Glutamatergic neuron (in vitro differentiated cells): ENCODE measurements at places on chromosomes 5 and 9.

DNA sequence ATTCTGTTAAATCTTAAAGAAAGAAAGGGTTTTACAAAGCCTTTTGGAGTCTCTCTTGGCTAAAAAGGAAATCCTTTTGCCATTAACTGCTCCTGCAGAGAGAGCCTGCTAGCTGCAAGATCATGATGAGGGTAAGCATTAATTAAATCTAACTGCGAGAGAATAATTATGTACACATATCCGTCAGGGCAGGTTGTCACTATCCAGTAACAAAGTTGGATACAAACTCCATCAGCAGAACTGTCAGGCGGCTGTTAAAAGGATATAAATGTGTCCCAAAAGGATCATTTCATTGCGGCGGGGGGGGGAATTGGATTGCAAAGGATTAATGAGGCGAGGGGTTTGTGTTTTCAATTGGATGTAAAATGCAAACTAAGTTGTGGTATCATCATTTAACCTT is 289.3 kb downstream of the ASTN2 start:
- DNase-seq = no peak

DNA sequence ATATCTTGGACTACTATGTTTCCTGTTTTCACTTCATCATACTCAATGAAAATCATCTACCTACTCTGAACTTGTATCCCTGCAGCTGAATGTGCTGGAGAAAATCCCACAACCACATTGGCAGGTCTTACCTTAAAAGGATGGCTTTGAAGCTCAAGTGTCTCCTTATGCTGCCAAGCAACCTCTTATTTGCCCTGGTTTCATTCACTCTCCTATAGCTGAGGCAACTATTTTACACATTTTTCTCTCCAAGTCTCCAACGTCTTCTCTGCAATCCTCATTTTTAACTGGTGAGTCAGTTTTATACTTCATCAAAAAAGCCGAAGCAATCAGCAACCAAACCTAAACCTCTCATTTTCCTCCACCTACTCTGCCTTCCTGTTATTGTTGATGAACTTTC is 49.7 kb downstream of the POU4F3 start:
- no peak for DNase-seq

DNA sequence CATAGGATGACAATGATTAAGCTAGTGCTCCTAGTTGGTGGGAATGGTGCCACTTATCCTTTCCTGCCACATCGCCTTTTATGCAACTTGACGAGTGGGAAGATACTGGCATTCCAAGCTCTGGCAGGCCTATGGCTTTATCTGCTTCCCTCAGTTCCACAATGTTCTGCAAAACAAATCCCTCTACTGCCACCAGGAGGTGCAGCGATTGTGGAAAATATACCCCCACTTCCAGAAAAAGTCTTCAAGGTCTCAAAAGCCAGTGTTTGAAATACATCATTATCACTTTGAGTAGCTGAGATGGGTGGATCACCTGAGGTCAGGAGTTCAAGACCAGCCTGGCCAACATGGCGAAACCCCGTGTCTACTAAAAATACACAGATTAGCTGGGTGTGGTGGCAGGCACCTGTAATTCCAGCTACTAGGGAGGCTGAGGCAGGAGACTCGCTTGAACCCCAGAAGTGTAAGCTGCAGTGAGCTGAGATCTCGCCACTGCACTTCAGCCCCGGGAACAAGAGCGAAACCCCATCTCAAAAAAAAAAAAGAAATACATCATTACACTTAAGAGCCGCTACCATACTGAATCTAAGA is 3.4 kb downstream of the CLINT1 start:
- peak; percentile 48 for DNase-seq

DNA sequence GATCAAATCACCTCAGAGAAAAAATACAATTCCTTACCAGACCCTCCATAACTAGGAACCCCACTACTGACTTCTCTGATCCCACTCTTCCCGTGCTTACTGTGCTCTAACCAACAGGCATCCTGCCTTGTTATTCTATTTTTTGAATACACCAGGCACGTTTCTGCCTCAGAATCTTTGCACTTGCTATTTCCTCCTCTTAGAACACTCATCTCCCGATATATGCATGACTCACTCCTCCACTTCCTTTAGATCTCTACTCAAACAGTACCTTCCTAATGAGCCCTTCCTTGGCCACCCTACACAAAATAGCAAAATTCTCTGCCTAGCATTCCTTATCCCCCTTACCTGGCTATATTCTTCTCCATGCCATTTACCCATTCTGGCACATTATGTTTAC is 43.9 kb downstream of the MAPKAP1 start:
- no peak for DNase-seq

DNA sequence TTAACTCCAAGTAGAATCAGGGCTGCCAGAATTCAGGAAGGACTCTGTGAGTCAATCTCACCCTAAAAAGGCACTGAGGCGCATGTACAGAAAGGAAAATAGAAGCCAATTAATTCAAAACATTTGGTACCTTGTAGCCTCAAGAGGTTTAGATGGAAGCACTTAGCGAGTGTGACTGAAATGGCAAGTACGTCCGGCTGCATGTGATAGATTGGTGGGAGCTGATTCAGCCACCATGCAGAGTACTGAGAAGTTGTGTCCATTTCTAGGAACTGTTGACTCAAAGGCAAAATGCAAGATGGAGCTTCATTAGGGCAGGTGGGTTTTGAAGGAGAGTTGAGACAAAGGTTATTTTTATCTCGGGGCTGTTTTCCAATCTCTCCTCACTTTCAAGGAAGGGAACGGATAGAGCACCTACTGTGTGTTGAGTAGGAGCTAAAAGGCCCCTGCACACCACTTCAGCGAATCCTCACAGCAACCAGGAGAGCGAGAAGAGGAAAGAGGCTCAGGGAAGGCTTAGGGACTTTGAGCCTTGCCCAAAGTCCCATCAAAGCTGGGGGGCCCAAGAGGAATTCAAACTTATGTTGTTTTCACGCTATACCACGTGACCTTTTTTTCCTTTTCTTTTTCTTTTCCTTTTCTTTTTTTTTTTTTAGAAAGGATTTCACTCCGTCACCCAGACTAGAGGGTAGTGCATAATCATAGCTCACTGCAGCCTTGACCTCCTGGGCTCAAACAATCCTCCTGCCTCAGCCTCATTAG is 34.6 kb upstream of the CPEB4 start:
- DNase-seq = no peak

DNA sequence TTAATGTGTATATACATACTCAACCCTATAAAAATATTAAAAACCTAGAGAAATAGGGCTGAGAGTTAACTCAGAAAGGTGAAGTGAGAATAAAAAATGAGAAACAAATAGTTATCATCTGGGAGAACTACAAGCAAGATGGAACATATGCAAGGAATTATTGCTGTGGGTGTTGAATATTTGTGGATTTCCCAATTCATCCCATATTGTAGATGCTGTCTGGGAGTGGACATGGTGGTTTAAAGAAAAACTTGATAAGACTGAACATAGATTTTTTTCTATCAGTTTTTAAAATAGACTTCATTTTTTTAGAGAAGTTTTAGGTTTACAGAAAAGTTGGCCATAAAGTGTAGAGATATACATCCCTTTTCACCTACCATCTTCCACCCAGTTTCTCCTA is 263.5 kb downstream of the SPATA31D1 start:
- no peak for DNase-seq

DNA sequence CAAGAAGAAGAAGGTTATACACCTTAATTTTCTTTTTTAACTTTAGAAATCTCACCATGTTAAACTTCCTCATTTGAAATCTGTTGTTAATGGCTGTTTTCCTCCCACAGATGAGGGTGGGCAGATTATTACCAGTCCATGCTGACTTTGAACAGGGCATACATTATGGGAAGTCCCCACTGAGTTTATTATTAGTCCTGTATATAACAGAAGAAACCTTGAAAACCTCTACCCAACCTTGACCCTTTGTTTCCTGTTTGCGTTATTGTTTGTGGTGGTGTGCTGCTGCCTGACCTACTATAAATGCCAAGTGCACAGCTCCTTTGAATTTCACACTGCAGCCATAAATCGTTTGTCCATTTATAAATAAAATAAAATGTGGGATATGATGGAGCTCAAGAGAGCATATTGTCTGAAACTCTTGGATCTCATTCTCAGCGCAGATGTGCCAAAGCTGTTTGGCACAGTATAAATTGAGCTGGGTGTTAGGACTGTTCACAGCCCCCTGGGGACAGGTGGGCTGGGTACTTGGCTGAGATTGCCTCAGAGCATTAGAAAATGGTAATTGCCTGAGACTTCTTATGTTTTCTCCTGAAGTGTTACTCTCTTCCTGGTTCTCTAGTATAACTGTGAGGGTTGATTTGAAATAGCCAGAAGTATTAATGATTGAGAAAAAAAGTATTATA is 139.6 kb downstream of the SPATA31D1 start:
- no peak for DNase-seq

DNA sequence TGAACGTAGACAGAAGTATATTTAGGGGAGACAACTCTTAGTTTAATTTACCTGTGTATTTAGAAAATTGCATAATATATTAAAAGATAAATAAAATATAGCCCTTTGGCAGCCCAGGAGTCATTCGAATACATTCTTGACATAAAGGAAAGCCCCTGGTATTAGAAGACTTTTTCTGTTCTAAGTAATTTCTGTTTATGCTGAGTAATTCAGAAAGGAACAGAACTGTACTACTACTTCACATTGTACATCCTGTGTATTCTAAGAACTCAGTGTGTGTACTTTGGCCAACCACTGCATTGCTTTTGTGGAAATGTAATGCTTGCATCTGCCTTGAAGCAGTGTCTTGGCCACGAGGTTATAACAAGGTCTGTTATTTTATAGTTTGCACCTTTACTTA is 136.4 kb downstream of the KDM4C start:
- no peak for DNase-seq

GRCh38 chr9:72818385-72818784 is 134.5 kb downstream of the ALDH1A1 start:
- no peak for DNase-seq

- DNase-seq = no peak
Observed at GRCh38 chr5:108998216-108998615, 250.5 kb downstream of the FER start.

DNA sequence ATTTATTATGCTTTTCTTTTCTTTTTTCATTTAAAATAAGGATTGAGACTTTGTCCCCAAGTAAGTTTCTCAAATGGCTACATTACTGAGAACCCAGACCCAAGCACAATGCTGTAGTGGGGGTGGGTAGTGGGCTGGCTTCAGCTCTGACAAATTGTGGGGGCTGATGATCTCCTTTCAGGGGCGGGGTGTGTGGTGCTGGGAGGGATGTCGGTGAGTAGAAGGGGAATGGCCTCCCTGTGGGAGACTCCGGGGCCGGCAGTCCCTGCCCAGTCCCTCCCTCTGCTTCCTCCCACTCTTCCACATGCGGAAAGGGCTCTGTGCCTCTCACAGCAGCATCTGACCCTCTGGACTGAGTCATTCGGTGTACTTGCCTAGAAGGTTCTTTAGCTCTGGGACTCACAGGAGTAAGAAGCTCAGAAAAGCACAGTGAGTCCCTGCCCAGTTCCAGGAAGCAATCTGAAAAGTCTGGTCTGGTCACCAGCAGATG is 14.3 kb downstream of the CD180 start:
- no peak for DNase-seq

DNA sequence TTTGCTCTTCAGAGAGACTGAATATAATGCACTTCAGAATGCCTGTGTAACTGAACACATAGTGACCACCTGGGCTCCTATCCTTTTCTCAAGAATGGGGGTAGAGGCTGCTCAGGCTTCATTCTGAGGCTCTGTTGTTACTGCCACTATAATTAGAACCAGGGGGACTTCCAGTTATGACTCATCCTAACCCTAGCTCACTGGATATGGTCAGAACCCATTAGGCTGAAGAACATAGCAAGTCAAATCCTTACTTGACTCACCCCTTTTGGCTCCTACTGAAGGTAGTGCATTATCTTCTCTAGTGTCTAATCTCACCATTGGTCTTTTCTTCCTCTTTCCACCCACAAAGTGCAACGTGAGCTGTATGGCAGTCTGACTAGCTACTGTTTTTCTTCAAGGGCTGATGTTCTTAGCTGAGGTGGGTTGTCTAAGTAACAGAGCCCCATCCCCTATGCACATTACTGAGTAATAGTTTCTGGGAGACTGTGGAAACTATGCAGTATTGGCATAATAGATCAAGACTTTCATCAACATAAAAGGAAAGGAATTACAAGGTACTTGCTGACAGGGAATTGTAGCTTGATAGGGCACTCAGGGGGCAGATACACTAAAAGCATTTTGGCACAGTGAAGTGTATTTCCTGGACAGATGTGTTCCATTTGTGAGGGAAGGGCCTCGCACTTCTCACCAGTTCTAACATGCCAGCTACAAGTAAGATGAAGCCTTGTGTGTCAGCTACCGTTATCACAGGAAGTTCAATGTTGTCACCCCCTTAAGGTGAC is 431.0 kb upstream of the MEF2C start:
- no peak for DNase-seq

- no peak for DNase-seq
Observed at GRCh38 chr5:172420235-172420939, 33.9 kb downstream of the SH3PXD2B start.

DNA sequence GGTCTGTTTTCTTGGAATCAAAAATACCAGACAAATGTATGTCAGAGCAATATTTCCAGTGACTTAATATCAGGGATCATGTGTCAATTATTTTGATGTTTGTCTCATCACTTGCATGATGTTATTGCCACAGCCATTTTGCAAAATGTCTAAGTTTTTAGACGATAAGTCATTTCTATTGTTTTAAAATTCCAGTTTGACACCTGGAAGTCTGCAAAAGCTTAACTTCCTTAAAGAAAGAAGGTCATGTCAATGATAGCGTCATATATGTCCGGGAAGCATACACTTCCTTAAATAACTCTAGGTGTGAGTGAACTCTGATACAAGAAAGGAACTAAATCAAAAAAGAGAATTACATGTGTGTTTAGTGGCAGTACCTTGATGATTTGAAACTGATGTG is 259.5 kb downstream of the EDIL3 start:
- no peak for DNase-seq

DNA sequence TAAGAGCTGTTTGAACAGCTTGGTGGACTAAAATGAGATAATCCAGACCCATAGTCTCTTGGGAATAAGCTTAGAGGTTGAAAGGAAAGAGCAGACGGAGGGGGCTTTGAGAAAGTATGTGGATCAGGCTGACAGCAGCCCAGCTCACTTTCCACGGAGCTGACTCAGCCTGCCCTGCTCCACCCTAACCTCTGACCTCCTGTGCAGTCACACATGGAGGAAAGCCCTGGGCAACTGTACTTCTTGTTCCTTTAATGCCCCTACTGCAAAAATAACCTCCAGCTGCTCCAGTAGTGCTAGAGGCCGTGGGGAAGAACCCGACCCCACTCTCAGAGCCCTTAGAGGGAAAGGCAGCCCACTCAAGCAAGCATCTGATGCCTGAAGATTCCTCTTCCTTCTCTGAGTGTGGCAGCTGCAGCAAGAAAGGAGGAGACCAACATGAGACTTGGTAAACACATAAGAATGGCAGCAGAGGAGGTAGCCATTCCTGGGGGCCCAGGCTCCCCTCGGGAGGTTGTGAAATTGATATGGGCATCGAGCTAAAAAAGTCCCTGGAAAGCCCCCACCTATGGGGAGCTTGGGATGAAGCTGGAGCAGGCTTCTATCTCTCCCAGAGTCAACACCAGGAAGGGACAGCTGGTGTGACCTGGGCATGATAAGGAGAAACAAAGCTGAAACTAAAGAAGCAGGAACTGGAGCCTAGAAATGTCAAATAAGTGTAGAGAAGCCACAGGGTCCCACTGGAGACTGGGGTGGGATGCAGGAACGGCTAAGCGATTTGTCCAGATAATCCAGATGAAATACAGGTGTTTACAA is 204.3 kb downstream of the PIK3R1 start:
- DNase-seq = peak; percentile 69

GRCh38 chr5:9294793-9295465 is 250.9 kb downstream of the SEMA5A start:
- no peak for DNase-seq
